Right renal pelvis (tissue), 4 donors: ENCODE measurements at places on chromosomes 13 and 19. TPM values are rescaled to one million over a fixed set of nuclear protein-coding genes. Genes with fewer than 3 reads are reported as not detected.

ALKBH7 gene
- polyA plus RNA-seq, result 41.7 TPM

ZNF558 gene
- polyA plus RNA-seq, result 46.0 TPM

PDX1 gene
- not detected for polyA plus RNA-seq

SLITRK5 gene
- polyA plus RNA-seq, result 1.7 TPM

PNMA8A gene
- polyA plus RNA-seq, result 54.1 TPM

DGKH gene
- polyA plus RNA-seq, result 5.9 TPM

CBARP gene
- 1.8 TPM for polyA plus RNA-seq

GIPR gene
- 0.52 TPM for polyA plus RNA-seq

DMKN gene
- 91.6 TPM for polyA plus RNA-seq

PINLYP gene
- polyA plus RNA-seq, result 18.7 TPM

SIGLEC12 gene
- 0.13 TPM for polyA plus RNA-seq
